ENCODE measurements at places on chromosomes 6 and 20. TPM values are rescaled to one million over a fixed set of nuclear protein-coding genes. Genes with fewer than 3 reads are reported as not detected.

FAM209B gene
- not detected for total RNA-seq

CYP39A1 gene
- total RNA-seq, result 59.7 TPM

KCNS1 gene
- not detected for total RNA-seq

BANF2 gene
- total RNA-seq, result not detected

SLC17A4 gene
- total RNA-seq, result 23.2 TPM

SRMS gene
- not detected for total RNA-seq

IL17A gene
- total RNA-seq, result not detected

POPDC3 gene
- total RNA-seq, result not detected

- no peak for DNase-seq
Observed at GRCh38 chr20:53146201-53146891, 174.2 kb downstream of the TSHZ2 start.

GRCh38 chr6:127069659-127070279 is 48.7 kb upstream of the RSPO3 start:
- no peak for DNase-seq

DNA sequence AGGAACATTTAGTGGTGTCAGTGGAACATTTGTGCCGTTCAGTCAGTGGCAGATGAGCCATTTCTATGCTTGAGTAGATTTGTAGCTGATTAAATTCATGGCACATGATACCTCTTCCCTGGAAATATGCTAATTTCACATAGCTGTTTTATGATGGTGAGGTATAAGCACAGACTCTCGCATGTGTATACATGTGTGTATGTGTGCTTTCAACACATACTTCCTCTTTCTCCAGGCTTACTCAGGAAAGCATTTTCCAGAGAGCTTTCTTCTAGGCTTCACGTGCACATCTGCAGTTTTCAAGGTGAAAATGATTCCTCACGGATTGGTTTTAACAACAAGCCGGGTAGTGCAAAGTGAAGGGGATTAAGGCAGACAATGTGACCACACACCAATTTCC is 396.5 kb downstream of the HDGFL1 start:
- DNase-seq, result no peak

DNA sequence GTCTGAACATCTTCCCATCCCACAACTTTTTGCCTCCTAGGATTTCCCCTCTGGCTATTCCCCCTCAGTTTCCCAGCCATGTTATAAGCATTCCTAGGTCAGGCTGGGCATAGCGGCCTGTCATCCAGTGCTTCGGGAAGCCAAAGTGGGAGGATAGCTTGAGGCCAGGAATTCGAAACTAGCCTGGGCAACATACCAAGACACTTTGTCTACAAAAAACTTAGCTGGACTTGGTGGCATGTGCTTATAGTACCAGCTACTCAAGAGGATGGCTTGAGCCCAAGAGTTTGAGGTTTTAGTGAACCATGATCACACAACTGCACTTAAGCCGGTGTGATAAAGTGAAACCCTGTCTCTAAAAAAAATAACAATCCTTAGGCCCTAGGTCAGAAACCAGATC is 447.4 kb downstream of the KIF16B start:
- DNase-seq, result no peak

DNA sequence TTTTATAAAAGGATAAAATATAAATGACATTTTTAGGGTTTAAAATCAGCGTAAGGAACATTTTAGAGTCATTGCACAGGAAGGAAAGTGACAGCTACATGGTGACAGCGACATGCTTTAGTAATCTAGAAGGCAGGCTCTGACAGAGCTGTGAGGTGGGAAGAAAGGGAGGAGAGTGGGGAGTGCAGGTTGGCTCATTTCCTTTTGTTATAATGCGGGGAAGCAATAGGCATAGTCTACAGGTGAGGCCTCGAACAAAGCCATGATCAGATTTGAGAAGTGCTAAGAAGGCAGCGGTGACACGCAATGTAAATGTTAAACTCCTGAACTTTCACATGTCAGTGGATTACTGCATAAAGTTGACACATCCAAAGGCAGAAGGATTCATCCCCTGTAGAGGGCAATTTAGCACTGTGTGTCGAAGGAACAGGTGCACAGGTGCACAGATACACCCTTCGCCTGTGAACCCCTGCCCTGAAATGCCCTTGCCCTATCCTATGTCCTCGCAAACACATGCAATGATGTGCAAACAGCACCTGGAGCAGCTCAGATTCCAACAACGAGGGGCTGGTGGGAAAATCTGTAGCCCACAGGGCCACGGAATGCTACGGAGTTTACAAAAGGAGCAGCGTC is 32.4 kb upstream of the SMOC2 start:
- DNase-seq, result no peak

GRCh38 chr20:22918286-22918983 is 116.7 kb upstream of the SSTR4 start:
- no peak for DNase-seq

GRCh38 chr20:25246182-25246999 is 1.5 kb upstream of the PYGB start:
- DNase-seq, result no peak

- DNase-seq, result no peak
Observed at GRCh38 chr20:39270837-39271604, 308.9 kb downstream of the DHX35 start.

- DNase-seq, result no peak
Observed at GRCh38 chr6:127606131-127606562, 29.2 kb downstream of the C6orf58 start.

DNA sequence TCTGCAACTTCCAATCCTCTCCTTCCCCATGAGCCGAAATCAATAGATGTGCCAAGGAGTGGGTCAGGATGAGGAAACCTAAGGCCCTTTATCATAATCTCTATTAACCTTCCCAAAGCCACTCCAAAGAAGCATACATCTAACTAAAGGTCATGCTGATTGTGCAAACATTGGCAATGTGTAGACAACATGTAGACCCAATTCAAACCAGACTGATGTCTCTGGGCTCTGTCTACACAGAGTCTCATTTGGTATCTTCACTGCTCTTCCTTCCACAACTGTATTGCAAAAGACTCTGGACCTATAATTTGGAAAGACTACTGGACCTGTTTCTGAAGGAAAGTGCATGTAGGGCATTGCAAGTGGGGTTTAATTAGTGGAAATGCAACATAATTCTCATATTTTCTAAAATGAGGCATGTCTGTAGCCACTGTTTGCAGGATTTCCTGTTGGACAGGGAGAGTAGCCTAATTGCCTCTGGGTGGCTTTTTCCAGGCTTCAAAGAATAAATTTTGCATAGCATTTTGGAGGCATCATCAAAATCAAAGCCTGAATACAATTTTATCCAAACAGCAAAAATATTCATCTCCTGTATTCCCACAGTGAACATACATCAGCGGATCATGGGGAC is 35.0 kb upstream of the MLIP start:
- DNase-seq, result no peak

GRCh38 chr6:17998003-17998402 is 10.6 kb upstream of the KIF13A start:
- DNase-seq, result no peak

DNA sequence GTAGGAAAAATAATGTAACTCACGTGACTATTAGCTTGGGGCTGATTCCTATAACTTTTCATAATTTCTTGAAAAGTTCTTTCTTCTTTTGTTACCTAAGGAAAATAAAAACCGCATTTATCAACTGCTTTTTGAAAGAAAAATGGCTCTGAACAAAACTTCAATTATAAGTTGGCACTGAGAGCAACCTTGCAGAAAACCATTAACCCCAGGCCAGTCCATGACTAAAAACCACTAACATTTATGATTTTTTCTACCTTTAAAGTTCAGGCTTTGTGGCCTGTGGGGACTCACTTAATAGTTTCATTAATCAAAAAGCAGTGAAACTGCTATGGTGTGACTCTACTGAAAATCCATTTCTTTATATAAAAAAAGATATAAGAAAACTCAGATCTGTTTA is 69.1 kb upstream of the SAMHD1 start:
- no peak for DNase-seq

GRCh38 chr20:9114709-9115108 is 45.8 kb downstream of the PLCB4 start:
- no peak for DNase-seq

DNA sequence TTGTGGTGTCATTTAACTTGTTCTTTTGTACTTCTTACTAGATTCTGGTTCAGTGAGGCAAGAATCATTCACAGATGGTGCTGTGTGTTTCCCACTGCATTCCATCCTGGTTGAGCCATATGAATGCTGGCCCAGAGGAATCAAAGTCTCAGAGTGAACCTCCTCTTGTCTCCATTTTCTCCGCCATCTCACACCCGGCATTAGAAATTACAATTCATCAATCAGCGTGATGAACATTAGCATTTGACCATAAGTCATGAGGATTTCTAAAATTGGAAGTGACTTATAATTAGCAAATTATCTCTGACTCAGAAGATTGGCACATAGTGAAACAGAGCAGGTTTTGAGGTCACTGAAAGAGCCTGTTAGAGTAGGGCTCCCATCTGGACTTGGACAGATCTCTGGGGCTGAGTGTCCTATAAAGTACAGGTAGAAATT is 25.2 kb downstream of the TNFAIP3 start:
- no peak for DNase-seq

DNA sequence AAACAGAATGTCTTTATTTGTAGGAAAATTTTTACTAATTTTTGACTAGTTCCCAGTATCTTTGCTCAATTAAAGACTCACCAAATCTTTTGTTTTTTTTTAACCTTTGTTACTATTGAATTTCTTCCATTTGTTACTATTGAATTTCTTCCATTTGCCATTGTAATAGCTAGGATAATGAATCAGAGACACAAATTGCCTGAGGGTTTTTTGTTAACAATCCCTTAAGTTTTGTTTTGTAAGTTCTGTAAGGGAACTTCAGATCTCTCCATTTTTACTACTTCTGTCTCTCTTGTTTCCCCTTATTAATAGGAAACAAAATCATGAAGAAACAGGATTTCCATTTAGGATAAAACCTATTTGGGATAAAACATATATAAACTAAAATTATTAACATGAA is 104.3 kb downstream of the MAP3K4 start:
- DNase-seq, result no peak
